ENCODE measurements at places on chromosomes 7 and 10. TPM values are rescaled to one million over a fixed set of nuclear protein-coding genes. Genes with fewer than 3 reads are reported as not detected.

DNA sequence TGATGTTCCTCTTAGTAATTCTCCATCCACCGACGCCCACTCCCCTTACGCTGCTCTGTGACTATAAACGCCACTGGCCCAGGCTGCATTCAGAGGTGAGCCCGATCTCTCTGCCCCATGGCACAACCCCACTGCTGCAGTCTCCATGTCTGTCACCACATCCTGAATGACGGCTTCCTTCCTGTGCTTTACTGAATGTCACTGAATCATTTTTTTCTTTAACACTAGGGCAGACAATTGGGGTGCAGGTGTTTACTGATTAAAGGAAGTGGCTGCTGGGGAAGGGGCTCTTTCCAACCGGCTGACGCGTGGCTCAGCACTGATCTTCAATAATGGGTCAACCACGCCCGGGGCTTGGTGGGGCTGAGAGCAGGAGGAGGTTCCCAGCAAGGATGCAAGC, 208.3 kb downstream of the USP6NL start:
- DNase-seq: no peak

GRCh38 chr7:105021352-105021751, 7.3 kb downstream of the KMT2E start:
- no peak for DNase-seq

- DNase-seq: no peak
Measured at GRCh38 chr7:85710960-85711359, 524.1 kb upstream of the SEMA3D start.

GRCh38 chr10:97711640-97712572, 1.6 kb upstream of the MARVELD1 start:
- DNase-seq: no peak

DNA sequence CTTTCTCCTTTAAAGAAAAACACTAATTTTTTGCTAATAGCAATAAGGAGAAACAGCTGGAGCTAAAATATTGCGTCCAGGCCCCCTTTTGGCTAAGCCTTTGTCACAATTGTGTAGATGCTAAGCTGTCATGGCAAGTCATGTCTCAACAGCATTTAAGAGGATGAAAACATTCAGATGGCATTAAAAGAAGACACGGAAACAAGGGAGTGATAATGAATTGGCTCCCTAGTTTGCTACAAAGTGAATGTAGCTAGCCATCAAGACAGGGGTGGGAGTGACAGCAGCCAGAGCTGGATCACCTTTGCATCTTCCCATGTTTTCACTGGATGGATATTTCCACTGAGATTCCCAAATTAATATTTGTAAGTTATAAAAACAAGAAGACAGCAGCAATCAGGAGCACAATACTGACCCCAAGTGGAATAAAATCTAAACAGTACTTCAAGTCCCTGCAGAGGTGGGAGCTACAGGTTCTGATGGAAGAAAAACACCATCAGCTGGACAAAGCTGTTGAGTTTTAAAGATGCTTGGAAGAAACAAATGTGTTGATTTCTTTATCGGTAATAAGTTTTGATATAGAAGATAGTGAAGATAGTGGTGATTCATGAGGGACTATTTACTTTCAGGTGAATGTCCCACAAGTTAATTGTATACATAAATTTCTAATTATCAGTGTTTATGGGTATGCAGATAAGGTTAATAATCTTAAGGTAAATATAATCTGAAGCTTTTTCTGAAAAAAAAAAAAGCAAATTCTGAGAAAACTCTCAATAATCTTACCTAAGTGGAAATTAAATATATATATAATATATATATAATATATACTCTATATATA, 129.4 kb downstream of the SLC16A9 start:
- no peak for DNase-seq

PLEKHS1 gene
- not detected for total RNA-seq

GTF2IRD1 gene
- total RNA-seq: 30.5 TPM

GRCh38 chr10:63633677-63634487, 112.7 kb downstream of the REEP3 start:
- DNase-seq: no peak

- no peak for DNase-seq
Measured at GRCh38 chr7:91565499-91566401, 301.5 kb downstream of the FZD1 start.

DNA sequence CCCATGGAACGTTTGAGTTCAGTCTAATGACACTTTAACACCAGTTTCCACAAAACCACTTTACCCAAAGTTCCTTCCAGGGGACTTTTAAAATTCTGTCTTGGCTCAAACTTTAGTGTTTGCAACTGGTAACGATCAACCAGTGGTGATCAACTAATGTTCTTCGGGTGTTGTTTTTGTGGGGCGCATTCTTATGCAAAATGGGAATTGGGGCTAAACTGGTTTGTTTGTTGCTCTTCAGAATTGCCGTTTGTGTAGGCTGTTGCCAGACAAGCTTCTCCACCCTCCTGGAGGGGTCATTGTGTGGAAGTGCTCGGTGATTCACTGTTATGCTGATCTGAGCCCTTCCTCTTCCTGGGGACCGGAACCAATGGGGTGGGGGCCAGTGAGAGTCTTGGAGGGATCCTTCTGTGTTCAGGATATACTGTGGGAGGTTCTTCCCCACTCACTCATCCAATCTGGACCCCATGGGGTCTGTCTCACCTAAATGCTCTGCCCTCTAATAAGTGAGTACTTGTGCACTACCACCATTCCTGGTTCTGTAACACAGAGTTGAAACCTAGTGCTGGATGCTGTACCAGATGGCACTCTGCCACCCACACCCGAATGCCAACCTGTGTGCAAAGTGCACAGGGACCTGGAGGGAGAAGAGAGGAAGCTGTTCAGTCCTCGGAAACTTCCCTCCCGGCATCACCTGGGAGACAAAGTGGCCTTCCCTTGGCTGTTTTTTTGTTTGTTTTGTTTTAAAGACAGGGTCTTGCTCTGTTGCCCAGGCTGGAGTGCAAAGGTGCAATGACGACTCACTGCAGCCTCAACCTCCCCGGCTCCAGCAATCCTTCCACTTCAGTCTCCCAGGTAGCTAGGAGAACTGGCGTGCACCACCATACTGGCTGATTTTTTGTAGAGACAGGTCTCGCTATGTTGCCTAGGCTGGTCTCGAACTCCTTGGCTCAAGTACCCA, 2.1 kb downstream of the NFE2L3 start:
- no peak for DNase-seq
